Left renal cortex interstitium (tissue), 4 donors: ENCODE measurements at places on chromosomes 16 and 17.

DNA sequence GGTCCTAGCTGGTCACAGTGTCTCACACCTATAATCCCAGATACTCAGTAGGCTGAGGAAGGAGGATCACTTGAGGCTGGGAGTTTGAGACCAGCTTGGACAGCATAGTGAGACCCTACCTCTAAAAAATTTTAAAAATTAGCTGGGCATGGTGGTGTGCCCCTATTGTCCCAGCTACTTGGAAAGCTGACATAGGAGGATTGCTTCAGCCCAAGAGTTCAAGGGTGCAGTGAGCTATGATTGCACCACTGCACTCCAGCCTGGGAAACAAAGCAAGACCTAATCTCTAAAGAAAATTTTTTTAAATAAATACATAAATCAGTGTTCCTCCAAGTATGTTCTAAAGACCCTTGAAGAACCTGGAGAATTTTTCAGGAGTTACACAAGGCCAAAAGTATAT, 50.6 kb upstream of the GNAO1 start:
- DNase-seq, result no peak

DNA sequence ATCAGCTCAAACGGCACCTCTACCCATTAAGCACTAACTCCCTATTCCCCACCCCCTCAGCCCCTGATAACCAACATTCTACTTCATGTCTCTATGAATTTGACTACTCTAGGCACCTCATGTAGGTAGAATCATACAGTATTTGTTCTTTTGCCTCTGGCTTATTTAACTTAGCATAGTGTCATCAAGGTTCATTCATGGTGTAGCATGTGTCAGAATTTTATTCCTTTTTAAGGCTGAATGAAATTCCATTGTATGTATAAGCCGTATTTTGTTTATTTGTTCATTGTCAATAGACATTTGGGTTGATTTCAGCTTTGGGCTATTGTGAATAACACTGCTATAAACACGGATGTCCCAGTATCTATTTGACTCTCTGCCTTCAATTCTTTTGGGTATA, 794.9 kb upstream of the SOX9 start:
- DNase-seq, result no peak

DNA sequence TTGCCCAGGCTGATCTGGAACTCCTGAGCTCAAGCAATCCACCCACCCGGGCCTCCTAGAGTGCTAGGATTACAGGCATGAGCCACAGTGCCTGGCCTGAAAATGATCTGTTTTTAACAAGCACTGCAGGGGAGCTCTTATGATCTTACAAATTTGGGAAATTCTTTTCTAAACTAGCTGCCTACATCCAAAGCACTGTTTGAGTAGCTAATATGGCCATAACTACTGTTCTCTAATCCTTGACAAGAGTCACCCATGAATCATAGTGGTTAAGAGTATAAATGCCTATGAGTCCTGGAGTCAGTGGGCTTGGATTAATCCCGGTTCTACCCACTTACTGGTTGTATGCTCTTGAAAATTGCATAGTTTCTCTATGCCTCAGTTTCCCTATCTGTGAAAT, 1.4 kb upstream of the CPPED1 start:
- DNase-seq, result no peak

DNA sequence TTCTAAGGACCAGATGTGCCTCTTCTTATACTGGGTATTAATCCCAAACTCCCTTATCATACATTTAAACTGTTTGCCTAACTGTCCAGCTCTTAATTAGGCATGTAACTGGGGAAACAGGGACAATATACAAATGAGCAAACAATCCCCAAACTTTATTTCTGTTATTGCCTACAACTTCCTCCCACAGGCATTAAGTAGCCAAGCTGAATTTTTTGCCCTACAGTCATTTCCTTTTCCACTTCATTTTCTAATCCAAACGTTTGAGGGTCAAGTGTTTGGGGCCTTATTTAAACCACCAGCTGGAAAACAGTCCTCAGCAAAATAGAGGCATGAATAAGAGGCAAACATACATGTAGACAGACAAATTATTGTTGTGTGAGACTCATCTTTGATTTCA, 77.4 kb upstream of the CCL2 start:
- no peak for DNase-seq

DNA sequence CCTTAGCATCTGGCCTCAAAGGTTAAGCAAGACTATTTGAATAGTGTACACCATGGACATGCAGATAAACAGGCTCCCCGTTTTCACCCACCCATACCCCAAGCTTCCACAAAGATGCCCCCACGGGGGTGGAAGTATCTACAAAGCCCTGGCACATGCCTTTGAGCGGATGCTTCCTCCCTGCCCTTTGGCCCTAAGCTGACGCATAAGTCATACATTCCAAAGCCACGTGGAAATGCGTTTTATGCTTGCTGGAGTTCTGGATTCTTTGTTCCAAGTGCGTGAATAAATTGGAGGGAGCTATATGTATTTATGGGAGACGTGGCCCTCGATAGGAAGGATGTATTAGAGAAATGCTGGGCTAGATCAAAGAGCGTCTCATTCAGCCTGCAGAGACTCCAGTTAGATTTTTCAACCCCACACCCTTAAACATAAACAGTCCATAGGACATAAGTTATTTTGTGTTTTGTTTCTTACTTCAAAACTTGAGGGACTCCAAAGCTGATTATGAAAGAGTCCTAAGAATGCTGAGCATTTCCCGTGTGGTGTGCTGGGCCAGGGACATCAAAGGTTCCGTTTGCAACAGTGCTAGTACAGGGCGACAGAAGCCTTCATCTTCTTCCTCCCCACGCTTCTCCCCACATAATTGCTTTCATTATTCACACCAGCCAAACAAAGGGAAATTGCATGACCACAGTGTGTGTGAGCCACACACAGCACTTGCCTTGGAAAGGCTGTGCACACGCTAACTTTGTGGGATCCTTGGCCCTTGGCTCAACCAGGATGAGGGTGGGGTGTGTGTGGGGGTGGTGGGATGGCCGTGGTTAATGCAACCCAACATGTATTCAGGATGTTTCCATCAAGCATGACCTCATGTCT, 73.6 kb downstream of the WIPI1 start:
- no peak for DNase-seq

DNA sequence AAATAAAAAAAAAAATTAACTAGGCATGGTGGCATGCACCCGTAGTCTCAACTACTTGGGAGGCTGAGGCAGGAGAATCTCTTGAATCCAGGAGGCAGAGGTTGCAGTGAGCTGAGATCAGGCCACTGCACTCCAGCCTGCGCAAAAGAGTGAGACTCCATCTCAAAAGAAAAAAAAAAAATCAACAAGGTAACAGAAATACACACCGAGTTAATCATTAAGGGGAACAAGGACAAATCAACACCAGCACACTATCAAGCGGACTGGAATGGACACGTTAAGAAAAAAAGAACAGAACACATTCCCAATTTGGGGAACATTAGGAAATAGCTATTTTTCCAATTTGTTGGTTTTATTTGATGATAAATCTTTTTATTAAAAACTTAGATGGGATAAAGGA, 28.4 kb upstream of the GLG1 start:
- no peak for DNase-seq

DNA sequence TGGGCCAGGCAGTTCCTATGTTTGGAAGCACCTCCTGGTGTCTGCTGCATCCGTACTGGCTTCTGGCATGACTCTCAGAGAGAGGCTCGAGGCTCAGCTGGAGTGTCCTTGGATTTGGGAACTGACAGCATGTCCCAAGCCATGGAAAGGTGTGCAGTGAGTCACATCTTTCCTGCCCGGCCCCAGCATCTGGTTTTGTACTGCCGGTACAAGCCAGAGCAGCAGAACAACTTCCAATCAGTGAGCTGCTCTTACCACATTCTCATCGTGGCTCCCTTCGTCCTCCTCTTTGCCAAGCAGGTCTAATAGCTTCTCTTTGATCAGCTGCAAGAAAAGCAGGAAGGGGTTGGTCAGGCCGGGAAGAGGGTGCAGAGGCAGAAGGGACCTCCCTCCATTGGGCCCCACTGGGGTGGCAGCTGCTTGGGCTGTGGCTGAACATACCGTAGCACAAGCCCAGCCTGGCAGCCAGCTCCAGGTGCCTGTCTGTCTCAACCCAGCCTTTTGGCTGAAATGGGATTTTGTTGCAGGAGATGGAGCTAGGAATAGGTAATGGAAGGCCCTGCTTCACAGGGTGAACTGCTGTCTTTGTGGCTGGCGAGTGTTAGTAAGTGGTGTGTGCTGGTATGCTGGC, 24.2 kb downstream of the SPACA3 start:
- no peak for DNase-seq

- no peak for DNase-seq
These were observed 1.3 kb downstream of the RNF157 start for GRCh38 chr17:76238847-76239537.

DNA sequence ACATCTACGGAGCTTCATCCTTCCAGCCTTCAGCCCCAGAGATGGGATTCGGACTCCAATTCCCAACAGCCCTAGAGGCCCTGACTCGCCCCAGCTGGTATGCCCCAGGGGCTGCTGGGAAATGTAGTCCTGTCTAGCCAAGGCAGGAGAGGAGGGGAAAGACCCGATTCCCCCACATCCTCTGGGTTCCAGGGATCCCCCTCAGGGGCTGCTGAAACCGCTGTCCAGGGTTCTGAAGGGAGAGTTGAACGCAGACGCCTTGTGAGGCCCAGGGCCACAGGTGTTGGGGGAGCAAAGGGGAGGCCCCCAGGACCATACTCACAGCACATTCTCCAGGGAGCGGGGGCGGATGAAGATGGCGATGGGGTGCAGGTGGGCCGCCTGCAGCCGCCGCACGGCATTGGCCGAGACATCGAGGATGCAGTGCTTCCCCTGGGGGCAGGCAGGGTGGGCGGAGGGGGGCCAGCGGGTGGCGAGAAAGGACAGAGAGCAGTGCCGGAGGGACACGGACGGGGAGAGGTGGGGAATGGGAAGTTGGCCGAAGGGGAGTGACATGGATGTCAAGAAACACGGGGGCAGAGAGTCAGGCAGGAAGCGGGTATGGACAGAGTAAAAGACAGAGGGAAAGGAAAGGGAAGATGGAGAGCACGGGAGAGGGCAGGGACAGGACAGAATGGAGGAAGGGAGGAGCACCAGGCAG, 12.6 kb upstream of the ASGR1 start:
- DNase-seq, result no peak

GRCh38 chr16:30368122-30368791, 2.0 kb downstream of the TBC1D10B start:
- no peak for DNase-seq

DNA sequence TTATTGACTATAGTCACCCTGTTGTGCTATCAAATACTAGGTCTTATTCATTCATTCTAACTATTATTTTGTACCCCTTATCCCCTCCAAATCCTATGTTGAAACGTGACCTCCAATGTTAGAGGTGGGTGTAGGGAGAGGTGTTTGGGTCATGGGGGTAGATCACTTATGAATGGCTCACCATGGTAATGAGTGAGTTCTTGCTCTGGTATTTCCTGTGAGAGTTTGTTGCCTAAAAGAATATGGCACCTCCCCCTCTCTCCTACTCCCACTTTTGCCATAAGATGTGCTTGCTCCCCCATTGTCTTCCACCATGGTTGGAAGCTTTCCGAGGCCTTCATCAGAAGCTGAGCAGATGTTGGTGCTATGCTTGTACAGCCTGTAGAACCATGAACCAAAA, 59.3 kb upstream of the BRD7 start:
- DNase-seq, result no peak

GRCh38 chr16:4976611-4977145, 18.5 kb downstream of the SEC14L5 start:
- DNase-seq, result no peak

GRCh38 chr16:28532940-28533647, 5.7 kb downstream of the NUPR1 start:
- no peak for DNase-seq

GRCh38 chr16:2691491-2692248, 9.3 kb downstream of the KCTD5 start:
- no peak for DNase-seq

- no peak for DNase-seq
These were observed 65.8 kb upstream of the GNG13 start for GRCh38 chr16:866252-866896.

GRCh38 chr17:44636562-44636961, 19.7 kb upstream of the MEIOC start:
- no peak for DNase-seq

DNA sequence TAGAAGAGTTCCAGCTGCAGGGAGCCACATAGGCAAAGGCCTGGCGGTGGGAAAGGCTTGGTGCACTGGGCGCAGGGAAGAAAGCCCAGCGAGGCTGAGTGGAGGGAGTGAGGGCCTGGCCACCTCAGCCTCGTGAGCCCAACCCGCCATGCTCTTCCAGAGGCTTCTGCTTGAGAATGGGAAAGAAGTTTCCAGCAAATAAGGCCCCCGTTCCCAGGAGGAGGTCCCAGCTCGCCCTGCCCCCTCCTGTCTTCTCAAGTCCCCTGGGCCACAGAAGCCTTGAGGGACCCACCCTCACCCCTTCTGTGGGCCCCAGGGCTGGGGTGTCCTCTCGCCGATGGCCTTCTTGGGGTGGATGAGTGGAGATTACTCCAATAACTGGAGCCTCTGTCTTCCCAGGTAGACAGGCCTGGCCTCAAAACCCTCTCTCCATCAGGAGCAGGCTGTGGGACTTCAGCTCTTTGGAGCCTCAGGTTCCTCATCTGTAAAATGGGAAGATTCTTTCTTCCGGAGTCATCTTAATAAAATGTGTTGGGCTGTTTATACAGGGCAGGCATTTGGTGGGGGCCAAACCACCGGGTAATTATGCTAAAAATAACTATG, 933 bp upstream of the SNN start:
- no peak for DNase-seq

GRCh38 chr17:41065829-41066624, at the start of gene KRTAP2-4:
KRTAP2-4 (minus strand) TSS chr17:41065879; CDS start chr17:41065845, 34 bp downstream.
- no peak for DNase-seq

DNA sequence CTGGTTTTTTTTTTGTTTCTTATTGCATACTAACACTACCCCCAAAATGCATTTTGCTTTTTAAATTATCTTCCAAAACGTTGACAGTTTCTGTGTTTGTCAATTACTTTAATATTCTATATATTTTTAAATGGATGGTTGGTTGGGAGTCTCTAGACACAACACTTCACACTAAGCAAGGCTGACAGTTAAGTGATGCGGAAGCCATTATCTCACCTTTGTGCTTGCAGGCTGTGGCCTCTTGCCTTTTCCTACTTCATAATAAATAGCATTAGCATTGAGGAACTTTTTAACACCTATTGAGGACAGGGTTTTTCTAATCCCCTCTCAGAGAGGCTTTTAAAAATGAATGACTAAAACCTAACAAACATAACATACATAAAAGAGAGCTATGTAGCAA, 280.8 kb upstream of the TBX2 start:
- DNase-seq, result no peak

- DNase-seq, result no peak
These were observed 44.5 kb upstream of the SMPD3 start for GRCh38 chr16:68492543-68493411.

DNA sequence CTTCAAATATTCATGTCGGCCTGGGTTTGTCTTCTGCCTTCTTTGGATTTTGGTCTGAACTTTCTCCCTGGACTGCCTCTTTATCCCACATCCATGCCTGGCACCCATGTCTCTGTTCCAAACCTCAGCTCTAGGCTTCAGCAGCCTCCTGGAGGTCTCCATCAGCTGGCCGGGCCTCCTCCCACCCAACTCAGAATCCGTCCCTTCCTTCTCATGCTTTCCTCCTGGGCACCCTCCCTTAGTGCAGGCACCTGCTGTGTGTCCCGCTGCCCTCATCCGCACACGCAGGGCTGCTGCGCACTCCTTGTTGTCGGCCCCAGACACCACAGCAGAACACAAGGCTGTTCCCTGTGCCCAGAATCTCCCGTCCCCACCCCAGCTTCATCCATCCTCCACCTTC, 14.0 kb downstream of the LDHD start:
- DNase-seq, result no peak
